ENCODE measurements at places on chromosomes 16 and 17.

GRCh38 chr16:88375236-88375975, 7.4 kb upstream of the ZNF469 start:
- DNase-seq, result no peak

- DNase-seq, result no peak
These were observed 62.2 kb downstream of the RBFOX1 start for GRCh38 chr16:7394720-7395336.

DNA sequence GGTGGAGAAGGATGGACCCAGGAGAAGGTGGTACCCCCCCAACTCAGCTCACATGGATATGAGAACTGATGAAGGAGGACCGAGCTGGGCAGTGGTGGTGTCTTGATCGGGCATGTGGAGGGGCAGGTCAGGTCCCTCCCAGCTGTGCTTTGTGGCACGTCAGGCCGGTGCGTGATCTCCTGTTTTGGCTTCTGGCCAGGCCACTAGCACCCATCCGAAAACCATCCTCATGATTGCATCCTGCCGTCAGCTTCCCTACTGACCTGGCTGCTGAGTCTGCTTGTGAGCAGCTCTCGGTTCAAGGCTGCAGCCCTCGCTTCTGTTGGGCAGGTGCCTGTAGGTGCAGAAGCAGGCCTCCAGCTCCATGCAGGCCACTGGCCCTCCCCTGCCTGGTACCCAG, 53.1 kb downstream of the PLD6 start:
- no peak for DNase-seq

- no peak for DNase-seq
These were observed 16.6 kb downstream of the LDHD start for GRCh38 chr16:75099738-75100602.

- DNase-seq, result no peak
These were observed 59.8 kb downstream of the MRM1 start for GRCh38 chr17:36661047-36661666.

DNA sequence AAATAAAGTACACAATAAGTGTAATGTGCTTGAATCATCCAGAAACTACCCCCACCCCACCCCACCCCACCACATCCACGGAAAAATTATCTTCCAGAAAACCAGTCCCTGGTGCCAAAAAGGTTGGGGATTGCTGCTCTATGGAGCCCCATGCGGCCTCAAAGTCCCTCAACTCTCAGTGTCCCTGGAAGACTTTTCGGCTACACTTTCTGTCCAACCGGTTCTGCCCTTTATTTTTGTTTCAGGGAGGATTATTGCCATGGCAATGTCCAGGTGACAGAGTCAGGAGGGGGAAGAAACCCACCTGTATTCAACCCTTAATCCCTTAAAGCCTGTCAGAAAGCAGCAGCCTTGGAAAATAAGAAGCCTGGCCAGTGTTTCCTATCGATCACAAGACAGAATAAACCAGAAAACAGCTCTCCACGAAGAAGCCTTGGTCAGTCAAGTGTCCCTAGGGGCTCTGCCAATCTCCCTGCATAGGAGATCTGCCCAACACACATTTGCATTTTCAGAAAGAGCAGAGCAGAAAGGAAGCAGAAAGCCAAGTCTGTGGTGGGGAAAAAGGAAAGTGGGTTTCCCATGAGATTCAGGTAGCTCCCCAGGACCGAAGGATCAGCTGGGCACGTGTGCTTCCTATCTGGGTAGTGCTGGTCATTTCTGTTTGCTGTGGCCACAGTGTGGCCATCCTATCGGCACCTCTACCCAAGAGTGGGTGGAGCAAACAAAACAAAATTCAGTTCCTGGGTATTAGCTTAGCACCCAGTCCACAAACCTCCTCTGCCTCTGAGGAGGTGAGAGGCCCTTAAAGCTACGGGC, 342.7 kb downstream of the SOX9 start:
- no peak for DNase-seq

DNA sequence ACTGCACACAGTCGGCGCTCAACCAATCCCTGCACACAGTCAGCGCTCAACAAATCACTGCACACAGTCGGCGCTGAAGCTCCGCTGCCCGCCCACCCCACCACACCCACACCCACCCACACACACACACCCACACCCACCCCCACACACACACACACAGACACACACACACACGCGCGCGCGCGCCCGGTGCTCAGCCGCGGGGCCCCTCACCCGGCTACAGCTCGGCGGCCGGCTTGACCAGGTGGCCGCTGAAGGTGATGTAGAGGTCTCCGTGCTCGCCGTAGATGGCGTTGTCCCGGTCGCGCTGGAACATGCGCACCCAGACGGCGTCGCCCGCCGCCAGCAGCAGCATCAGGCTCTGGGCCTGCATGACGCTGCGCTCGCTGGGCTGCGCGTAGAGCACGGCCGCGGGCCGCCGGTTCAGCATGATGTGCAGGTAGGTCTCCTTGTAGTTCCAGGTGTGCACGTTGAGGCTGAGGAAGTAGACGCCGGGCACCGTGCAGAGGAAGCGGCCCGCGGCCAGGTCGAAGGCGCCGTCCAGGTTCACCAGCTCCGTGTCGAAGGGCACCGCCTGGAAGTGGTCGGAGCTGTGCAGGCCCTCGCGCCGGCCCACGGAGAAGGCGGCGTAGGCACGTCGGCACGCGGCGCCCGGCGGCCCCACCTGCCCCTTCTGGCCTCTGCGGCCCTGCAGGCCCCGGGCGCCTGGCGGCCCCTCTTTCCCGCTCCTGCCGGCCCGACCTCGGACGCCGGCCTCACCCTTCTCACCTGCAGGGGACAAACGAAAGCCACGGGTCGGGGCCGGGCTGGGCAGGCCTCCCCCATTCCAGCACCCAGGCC, 2.5 kb downstream of the C1QTNF8 start:
- peak; percentile 24 for DNase-seq

GRCh38 chr16:88012360-88012759, 61.1 kb downstream of the BANP start:
- no peak for DNase-seq

- no peak for DNase-seq
These were observed 52.1 kb downstream of the FOXL1 start for GRCh38 chr16:86630471-86630870.

DNA sequence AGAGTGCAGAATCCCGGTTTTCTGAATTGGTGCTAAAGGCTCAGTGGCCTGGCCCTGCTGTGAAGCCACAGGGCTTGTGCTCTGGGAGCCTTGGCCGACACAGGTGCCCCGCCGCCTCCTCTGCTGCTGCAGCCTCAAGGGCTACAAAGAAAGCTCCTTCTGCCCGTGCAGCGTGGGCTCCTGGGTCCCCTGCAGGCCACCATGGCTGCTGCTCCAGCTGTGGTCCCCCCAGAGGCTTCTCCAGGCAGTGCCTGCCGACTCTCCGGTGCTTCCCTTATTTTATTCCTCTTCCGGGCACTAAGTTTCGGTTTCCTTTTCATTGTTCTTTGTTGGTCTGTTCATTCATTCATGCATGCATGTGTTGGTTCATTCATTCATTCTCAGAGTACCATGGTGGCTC, 53.1 kb downstream of the CMIP start:
- no peak for DNase-seq

- DNase-seq, result peak; percentile 96
These were observed at the start of gene ANKRD11 for GRCh38 chr16:89490439-89491237. Gene ANKRD11 (minus strand): TSS chr16:89490561. CDS start chr16:89317019, 173,542 bp downstream.

GRCh38 chr17:2700491-2701141, 10.9 kb downstream of the CLUH start:
- no peak for DNase-seq

GRCh38 chr16:80231121-80231520, 309.7 kb upstream of the DYNLRB2 start:
- DNase-seq, result no peak

DNA sequence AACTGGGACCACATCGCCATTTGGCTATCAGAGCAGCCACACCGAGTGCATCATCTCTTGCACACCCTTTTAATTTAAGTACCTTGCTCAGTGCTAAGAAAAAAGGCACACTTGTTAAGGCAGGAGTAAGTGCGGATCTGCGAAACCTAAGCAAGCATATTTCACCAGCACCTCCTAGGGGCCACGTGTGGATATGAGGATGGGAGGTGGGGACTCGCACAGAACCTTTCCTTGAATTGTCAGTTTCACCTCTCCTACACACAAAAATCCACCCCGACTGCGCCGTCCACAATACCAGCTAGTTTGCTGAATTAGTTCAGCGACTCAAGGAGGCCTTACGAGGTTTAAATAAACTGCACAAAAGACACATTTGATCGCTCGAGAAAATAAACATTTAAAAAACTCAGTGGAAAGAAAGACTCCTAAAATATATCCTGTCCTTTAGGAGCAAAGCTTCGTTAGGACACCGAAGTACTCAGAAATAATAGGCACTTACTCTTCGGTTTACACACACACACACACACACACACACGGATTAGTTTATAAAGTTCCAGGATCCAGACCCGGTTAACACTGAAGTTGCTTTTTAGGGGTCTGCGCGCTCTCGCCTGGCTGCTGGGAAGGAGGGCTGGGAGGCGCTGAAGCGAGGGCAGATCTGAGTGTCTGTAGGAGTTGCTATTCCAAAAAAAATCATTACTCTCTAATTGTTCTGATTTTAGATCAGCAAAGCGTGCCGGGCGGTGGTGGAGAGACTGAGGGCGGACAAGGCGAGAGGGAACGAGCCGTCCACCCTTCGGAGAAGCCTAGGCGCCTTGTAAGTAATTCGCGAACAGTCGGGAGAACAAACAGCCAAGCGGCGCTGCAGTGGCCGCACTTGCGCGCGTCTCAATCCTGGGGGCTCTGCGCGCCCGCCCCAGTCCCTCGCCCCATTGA, 1.0 kb upstream of the KCNJ2 start:
- no peak for DNase-seq

DNA sequence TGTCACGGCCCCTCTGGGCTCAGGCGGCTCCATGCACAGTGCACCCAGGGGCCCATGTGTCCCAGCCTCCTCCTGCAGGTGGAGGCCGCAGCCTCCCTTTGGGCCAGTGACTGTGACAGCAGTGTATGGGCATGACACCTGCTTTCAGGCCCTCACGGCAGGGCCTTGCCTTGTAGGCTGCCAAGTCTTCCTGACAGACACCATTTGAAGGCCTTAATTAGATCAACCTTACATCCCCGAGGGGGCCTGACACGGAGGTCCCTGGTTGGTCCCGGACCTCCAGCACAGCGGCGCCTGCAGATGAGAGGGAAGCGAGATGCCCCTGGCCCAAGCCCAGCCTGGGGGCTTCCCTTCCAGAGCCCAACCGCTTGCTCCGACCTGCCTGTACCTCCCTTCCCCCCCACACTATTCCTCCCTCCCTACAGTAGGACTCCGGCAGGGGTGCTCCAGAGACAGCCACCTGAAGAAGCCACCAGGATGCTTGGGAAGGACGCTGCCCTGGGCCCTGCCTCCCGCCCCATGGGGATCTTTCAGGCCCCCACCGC, 31.9 kb downstream of the BAIAP2 start:
- no peak for DNase-seq

- DNase-seq, result peak; percentile 78
These were observed 150.8 kb downstream of the SSH2 start for GRCh38 chr17:29778956-29779811.

GRCh38 chr17:38883592-38884526, 14.0 kb downstream of the LASP1 start:
- DNase-seq, result no peak

- no peak for DNase-seq
These were observed at the start of gene ENPP7 for GRCh38 chr17:79730769-79731483. Gene ENPP7 (plus strand): TSS chr17:79730943. CDS start chr17:79731140, 197 bp downstream.

DNA sequence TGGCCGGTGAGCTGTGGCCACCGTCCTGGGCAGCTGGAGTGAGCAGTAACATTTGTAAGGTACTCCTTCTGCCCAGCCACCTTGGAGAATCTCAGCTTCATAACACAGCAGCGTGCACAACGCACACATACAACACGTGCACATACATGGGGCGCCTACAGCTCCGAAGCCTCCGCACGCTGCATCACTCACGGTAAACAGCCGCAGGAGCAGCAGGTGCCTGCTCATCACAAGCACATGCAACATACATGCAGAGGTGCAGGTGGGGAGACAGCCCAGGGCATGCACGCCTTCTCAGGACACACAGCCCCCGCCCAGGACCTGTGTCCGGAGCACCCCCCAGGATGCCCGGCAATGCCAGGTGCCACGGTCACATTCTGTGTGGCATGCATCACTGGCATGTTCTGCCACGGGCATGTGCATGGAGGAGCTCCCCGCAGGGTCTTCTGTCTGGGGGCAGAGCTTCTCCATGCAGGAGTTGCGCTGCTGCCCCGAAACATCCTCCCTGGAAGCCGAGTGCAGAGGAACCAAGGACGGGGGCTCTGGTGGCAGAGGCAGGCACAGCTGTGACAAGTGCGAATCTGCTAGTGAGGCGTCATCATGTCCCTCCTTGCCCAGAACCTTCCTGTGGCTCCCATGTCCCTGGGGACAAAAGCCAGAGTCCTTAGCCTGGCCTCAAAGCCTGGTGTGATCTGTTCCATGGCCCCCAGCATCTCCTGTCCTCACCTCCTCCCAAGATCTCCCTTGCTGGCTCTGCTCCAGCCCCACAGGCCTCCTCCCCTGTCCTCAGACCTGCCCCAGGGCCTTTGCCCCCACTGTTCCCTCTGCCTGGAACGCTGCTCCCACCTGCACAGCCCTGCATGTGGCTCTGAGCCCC, 184.0 kb upstream of the GSE1 start:
- DNase-seq, result no peak

DNA sequence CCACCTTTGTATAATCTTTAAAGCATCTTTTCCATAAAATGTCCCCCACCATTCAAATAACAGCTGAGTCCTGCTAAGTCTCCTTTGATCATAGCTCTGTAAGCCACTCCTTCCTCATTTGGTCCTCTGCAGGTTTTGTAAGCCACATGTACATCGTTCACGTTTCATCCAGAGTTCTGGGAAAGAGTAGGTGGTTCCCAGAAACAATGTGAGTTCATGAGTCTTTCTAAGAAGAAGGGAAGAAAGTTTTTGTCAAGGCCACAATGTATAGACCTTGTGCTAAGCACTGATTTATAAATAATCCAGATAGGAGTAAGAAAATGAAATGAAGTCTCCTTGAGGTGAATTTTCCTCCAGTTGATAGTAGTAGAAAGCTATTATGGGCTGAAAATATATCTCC, 8.7 kb upstream of the ANKS4B start:
- DNase-seq, result no peak

DNA sequence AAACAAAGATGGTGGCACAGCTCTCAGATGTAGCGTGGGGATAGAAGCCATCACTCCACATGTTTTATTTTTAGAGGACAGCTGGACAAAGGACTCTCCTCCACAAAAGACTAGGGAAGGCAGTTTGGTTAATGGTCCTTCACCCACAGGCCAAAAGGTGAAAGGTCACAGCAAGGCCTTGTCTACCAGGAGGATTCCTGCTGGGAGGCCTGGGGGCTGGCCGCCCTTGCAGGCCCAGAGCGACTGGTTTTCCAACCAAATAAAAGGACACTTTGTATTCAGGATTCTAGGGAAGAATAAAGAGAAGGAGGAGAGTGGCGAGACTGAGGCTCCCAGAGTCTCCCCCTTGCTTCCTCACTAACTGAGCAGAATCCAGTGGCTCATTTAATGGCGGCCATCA, 94.3 kb downstream of the AXIN2 start:
- no peak for DNase-seq
